Inflammatory macrophage treated with lipopolysaccharide for 4 hours (primary cell): ENCODE measurements at places on chromosomes 12 and 14.

DNA sequence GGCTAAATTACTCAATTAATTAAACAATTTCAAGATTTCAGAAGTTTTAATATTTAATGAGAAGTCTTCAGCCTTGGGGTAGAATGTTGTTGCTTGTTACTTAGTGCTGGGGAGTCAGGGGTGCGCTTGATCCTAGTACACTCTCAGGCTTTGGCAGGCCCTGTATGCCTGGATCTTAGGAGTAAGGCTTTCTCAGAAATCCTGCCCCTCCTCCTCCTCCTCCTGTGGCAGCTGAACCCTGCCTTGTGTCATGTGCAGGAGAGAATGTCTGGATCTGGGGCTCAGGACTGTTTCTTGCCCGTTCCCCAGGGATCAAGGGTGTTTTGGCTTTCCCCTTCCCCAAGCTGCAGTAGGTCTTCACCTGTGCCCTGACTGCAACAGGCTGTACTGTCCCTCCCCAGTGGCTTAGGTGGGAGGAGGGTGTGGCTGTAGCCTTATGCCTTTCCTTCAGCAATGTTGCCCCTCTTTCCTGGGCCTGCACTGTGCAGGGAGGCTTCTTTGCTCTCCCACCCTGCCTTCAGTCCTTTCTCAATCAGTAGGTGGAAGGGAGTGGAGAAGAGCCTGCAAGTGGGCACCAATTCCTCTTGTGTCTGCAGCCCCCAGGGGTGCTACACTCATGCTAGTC is 108.2 kb downstream of the SLC38A6 start:
- DNase-seq: no peak

- DNase-seq: no peak
Measured at GRCh38 chr14:84237881-84238280, 1292.1 kb upstream of the FLRT2 start.

DNA sequence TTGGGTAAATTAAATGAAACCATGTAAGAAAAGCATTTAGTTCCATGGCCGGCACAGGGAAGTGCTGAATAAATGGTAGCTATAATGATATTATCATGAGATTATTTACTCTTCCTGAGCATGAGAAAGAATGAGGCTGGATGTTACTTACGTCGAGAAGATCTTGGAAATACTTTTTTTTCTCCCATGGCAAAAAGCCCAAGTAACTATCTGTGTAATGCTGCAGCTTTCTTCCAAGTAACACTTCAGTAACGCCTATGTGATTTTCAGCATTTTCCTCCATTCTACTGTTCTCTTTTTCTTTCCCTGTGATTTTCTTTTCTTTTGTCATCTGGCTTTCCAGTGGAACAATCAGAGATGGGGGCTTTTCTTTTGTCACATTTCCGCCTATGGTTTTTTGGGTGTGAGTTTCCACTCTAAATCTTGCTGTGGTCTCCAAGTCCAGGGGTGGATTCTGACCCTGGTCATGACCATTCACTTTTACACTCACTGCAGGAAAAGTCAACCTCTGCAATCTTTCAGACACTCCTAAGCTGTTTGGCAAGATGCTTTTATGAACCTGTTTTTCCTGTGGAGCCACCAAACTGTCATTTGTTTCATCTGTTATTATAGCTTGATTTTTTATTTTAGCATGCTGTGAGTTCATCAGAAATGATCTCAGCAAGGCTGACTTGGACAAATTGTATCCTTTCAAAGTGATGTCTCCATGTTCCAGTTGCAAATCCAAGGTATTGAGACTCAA is 25.0 kb upstream of the SYCP3 start:
- DNase-seq: no peak

GRCh38 chr12:53944209-53944608 is 5.6 kb downstream of the HOXC13 start:
- DNase-seq: no peak

DNA sequence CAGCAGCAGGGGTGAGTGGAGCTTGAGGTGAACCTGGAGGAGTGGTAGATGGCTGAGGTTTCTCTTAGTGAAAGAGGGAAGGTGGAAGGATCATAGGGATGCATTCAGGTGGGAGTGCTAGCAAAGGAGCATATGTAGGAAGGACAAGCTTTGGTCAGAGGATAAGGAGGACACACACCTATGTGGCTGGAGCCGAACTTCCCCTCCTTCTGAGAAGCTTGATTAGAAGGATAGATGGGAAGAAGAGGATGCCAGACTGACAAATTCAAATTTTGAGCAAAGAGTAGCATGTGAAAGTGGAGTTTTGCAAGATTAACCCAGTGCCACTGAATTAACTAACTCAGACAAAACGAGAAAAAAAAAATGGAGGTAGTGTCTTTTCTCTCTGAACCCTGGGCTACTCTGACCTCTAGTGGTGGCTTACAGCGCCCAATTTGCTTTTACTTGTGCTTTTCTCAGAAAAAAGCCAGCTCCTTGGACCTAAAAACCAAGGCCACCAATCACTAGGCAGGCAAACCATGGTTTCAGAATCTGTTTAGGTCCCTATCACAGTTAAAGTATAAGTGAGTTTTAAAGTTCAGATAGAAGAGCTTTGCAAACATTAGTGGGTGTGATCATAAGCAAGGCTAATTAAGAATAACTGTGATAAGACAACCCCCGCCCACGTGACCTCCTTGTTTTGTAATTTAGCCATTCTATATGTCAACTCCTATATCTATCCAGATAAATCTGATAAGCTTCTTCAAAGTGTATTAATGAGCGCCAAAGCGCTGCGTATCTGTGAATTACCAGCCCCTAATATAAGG is 15.5 kb downstream of the EMP1 start:
- peak; percentile 79 for DNase-seq

- no peak for DNase-seq
Measured at GRCh38 chr12:128672893-128673292, 150.9 kb downstream of the SLC15A4 start.

DNA sequence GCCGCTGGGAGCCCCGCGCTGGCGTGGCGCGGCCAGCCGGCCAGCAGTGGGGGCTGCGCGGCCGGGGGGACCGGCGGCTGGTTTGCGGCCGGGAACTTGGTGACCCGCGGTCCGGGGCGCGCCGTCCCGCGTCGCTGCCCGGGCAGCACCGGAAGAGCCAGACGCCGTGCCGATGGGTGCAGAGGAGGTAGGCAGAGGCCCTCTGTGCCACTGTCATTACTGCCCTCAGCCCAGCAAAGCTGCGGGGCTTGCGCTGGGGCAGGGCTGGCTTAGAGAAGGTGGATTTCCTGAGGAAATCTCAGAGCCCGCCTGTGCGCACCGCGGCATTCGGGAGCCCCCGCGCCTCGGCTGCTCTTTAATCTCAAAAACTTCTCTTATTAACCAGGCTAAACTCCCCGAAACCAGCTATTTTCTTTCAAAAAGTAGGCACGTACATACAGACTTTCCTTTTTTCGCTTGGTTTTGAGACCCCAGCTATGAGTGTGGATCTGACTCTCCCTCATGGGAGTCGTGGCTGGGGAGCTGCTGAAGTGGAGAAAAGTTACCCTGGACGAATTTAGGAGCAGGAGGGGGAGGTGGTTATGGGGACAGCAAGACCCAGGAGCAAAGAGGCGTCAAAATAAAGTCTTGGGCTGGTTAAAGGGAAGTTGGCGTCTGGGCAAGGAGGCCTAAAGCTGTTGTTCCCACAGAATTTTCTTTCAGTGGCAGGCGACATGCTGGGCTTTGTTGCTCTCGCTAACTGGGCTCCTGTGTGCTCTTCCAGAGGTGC is 802 bp downstream of the SUSD6 start:
- peak; percentile 70 for DNase-seq
